Stimulated activated CD4-positive, alpha-beta T cell treated with anti-CD3 and anti-CD28 coated beads, Interleukin-1b, Interleukin-23, amount 100 ng/mL, for 48 hours (primary cell): ENCODE measurements at places on chromosomes 13 and 19.

DNA sequence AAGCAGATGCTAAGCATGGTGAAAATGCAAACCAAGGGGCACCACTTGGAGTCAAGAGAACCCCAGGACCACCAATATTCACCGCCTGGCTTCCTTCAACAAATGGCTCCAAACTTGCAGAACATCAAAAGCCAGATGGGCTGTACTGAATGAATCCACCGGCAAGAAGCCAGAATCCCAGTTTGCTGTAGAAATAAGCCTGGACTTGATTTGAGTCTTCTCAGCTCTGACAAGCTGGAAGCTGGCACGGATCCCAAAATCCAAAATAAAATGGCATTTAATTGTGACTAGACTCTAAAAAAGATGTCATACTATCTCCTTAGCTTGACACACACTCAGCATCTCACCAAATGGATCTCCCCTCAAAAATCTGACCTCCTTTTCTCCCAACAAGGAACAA is 11.9 kb downstream of the EFNB2 start:
- no peak for DNase-seq

DNA sequence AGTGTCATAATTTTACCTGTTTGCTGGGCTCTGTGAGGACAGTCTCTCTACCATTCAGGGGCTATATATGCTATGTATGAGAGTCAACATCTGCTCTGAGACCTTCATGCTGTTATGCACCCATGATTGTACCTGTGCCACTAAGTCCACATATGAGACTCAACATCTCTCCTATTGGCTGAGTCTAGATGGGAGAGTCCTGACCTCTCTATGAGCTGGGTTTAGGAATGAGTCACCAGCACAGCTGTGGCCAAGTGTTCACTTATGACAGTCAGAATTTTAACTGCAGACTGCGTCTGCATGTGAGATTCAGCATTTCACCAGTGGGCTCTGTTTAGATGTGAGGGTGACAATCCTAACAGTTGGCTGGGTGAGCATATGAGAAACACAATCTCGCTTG is 49.5 kb downstream of the ZNF729 start:
- DNase-seq = no peak

DNA sequence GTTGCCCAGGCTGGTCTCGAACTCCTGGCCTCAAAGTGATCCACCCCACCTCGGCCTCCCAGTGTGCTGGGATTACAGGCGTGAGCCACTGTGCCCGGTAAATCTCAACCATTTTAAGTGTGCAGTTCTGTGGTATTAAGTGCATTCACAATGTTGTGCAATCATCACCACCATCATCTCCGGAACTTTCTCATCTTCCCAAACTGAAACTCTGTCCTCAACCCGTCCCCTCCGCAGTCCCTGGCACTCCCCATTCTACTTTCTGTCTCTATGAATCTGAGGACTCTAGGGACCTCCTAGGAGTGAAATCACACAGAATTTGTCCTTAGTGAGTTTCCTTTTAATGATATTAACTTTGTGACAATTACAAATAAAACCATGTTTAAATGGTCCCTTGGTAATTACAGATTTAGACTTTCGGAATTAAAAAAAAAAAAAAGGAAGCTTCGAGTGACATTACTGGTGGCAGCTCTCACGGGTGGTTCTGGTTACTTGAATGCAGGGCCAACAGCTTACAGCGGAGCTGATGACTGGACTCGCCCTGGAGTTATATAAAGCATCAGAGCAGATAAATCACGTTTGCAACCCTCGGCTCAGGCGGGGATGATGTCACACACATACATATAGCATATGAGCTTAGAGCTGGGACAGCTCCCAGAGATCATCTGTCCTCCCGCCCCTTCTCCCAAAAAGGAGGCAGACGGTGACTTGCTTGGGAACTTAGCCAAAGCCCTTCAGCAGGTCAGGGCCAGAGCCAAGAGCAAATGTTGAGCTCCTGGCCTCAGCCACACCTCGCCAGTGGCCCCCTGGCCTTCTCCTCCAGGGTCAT is 89.8 kb downstream of the ZNF557 start:
- no peak for DNase-seq

DNA sequence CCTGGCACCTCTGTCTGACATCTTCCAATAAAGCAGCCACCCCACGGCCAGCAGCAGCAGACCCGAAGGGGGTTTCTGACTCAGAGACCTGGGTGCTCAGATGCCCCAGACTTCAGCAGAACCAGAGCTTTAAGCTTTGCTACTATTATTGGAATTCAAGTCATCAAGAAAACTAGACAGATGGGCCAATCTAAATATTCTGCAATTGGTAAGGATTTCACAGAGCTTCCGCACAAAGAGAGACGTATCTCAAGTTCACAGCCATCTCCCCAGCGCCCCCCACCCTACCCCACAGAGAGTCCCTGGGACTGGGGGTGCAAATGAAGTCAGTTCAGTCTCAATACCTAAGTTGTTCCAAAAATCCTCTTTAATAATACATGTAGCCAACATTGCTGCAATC is 38.8 kb downstream of the RAB20 start:
- DNase-seq = no peak

DNA sequence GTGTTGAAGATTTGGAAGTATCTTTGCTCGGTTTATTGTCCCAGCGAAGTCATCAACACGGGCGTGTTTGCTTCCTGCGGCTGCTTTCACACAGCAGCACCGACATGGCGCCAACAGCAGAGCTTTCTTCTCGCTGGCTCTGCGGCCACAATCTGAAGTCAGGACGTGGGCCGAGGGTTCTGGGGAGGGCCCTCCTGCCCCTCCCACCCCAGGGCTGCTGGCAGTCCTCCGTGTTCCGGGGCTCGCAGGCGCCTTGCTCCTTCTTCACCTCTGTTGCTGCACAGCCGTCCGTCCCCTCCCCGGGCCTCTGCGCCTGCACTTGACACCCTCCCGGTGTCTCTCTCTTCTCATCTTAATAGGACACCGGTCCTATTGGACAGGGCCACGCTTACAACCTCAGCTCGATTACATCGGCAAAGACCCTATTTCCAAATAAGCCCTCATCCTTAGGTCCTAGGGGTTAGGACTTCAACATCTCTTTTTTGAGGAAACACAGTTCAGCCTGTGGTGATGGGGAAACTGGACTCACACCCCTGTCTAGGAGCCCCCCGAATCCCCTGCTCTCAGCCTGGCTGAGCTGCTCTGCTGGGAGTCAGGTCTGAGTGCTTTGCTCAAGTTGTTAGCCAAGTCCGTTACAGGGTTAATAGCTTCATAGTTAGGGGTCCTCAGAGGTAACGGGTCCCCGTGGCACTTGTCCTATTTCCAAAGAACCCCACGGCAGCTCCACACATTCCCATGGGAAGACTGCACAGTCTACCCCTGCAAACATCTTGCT is 2.7 kb upstream of the TEX29 start:
- DNase-seq = no peak

GRCh38 chr13:45398877-45399276 is 19.3 kb downstream of the SLC25A30 start:
- DNase-seq = peak; percentile 41

DNA sequence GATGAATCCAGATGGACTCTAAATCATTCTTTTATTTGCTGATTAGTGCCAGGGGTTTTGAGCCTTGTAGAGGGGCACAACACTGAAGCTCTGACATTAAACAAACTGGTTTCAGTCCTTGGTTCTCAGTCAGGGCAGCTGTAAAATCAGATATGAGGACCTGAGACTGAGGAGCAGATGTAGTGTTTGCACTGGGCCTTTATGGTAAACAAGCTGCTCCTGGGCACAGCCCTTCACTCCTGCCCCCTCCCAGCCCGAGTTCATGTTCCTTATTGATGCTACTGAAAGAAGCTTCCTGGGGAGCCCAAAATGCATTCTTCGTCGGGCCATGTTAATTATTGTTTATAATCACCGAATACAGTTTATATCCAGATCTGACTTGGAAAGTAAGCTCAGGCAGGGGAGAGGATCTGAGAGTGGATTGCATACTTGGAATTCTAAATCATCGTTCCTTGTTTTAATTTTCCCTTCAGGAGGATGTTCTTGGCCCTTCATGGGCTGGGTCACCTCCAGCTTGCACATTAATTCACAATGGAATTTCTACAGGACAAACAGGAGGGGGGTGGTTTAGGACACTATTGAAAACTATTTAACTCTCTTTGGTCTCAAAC is 213.5 kb downstream of the FGF9 start:
- DNase-seq = no peak

GRCh38 chr19:3725121-3725520 is 16.9 kb downstream of the TJP3 start:
- no peak for DNase-seq

- DNase-seq = no peak
Observed at GRCh38 chr13:111184458-111185401, 69.6 kb downstream of the ARHGEF7 start.

DNA sequence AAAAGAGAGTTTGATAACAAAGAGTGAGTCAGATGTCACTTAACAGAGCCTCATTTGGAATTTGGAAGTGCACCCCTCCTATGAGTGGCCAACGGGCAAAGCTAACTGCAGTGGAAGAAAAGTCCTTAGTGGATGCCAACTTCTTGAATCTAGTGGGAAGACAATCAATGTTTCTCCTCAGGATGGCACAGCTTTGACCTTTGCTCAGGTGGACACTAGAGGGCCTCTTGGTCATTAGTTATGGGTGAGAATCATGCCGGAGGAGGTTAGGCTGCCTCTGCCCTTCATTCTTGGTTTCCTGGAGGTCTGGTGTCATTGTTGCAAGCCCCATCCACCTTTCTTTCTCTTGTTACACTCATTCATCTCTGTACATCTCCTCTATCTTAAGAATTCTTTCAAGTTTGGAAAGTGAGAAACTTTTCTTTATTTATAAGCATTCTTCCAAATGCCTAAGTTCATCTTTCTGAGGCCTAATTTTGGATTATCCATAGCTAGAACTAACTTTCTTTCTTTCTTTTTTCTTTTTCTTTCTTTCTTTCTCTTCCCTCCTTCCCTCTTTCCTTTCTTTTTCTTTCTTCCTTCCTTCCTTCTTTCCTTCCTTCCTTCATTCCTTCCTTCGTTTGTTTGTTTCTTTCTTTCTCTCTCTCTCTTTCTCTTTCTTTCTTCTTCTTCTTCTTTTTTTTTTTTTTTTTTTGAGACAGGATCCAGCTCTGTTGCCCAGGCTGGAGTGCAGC is 327.2 kb upstream of the TSHZ3 start:
- no peak for DNase-seq

GRCh38 chr13:45269204-45269603 is 68.4 kb upstream of the KCTD4 start:
- DNase-seq = no peak

DNA sequence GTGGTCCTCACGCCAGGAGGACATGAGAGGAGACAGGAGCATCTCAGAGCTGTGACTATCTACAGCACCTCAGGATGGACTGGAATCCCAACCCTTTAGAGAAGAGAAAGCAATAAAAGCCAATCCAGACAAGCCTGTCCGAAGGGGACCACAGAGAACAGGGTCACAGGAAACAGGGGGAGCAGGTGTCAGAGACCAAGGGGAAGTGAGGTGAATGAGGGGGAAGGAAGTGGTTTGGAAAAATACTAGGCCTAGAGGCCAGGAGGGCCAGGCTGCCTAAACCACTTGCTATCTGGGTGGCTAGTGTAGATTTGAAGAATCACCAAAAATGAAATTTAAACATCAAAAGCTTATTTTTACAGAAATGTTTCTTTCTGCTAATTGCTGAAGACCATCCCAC is 16.2 kb downstream of the TMTC4 start:
- no peak for DNase-seq

DNA sequence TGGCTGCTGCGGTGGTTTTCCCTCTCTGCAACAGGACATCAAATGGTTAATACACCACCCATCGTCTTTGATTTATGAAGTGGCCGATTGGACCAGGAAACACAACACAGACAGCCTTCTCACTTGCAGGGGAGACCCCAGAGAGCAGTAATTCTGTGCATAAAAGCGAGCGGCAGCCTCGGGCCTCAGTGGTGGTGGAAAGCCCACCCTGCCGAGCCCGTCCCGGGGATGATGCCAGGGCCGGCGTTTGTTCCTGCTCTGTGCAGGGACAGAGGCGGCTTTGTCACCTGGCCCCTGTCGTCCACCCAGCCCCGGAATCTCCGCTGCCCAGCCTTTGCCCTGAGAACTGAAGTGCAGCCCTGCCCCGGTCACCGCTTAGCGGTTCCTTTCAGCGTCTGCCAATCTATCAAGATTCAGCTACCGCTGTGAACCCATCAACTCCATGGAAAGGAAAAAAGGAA is 184.4 kb downstream of the TSHZ3 start:
- no peak for DNase-seq

DNA sequence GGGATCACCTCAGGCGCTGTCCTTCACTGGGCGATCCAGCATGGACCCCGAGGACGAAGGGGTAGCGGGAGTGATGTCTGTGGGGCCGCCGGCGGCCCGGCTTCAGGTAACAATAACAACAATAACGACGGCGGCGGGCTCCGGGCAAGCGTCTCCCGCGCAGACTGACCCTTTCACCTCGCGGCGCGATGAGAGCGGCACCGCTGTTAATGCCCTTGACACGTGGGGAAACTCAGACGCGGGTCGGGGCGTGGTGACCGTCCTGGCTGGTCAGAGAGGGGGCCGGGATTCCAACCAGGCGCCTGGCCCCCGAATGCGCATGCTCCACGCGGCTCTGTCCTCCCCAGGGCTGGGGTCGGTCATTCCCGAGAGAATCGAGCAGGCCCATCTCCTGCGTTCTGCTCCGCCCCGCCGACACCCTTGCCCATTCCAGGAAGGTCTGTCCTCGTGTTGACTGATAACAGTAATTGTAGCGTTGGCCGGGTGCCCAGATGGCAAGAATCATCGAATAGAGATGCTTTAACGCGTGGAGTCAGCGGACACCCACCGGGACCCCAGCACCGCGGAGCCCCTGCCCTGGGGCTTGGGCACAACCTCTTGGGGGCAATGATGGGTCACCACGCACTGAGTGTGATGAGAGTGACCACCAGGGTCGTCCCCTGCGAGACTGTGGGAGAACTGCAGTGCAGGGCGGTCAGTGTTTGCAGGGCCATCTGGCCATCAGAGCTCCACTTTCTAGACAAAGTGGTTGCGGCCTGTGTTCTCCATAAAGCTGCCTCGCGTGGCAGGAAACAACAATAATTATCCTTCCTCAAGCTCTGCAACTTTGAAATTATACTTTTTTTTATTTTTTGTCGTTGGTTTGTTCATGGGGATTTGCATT is 528 bp downstream of the ZNF8 start:
- DNase-seq = peak; percentile 54
